ENCODE measurements at places on chromosomes 1 and 21.

DNA sequence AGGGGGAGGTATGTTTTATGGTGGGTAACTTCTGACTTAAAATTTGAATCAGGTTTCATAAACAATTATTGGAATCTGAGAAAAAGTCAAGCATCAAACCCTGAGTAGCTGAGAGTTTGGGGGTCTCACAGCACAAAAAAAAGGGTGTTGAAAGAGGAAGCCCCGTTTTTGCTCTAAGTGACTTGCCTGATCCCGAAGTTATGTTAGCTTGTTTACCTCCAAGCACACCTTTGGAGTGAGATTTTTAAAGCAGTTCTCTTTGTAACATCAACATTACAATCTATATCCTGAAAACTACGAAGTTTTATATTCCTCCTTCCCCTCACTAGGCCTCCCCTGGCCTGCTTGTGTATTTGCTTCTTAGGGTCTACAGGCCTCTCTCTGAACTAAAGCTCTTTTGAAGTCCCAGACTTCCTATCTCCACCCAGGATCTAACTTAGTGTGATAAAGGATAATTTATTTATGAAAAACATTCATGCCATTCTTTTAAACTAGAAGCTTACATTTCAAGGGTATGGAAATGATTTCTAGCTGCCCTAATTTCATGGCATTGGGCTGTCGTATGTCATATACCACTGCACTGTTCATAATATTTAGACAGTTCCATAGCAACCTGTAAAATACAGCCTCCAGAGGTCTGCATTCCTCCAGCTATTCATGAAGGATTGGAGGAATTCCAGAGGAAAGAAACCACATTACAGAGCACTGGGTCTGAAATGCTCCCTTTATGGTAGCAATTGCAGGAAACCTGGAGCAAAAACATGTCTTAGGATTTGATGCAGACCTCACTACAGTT is 36.1 kb upstream of the RGS1 start:
- DNase-seq = no peak

DNA sequence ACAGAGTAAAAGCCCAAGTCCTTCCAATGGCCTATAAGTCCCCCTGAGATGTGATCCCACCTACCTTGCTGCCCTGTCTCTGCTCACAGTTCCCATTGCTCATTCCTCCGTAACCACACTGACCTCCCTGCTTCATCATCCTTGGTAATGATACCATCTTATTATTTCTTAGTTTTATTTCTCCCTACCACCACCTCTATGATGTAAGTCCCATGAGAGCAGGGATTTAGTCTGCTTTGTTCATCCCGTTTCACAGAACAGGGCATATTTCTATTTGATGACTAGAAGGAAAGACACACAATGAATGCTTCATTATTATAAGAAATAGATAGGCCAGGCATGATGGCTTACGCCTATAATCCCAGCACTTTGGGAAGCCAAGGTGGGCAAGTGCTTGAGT is 22.5 kb downstream of the NIBAN1 start:
- no peak for DNase-seq

DNA sequence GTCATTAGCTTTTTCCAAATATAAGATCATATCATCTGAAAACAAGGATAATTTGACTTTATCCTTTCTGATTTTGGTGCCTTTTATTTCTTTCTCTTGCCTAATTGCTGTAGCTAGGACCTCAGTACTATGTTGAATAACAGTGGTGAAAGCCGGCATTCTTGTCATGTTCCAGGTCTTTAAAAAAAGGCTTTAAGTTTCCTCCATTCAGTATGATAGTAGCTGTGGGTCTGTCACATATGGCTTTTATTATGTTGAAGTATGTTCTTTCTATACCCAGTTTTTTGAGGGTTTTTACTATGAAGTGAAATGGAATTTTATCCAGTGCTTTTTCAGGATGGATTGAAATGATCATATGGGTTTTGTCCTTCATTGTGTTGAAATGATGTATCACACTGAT is 115.8 kb downstream of the DUSP10 start:
- DNase-seq = no peak

- DNase-seq = peak; percentile 15
Measured at GRCh38 chr1:182056601-182057366, 4.7 kb downstream of the ZNF648 start.

DNA sequence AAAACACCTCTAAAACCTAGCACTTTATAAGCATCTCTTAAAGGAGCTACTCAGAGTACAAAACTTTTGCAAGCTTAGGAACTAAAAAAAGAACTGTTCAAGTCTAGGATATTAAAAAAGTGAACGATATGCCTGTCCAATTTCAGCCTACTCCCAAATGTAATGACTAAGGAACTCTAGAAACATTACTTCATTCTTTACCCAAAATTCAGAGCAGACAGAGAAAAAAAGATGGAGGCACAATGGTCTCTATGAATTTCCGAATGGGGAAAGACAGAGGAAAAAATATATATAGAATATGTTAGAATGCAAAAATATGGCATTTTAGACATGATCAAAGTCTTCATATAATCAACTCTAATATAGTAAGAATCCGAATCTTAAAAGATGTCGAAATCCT is 61.2 kb downstream of the TP53BP2 start:
- DNase-seq = no peak

- no peak for DNase-seq
Measured at GRCh38 chr1:161298116-161298515, 11.7 kb downstream of the MPZ start.

DNA sequence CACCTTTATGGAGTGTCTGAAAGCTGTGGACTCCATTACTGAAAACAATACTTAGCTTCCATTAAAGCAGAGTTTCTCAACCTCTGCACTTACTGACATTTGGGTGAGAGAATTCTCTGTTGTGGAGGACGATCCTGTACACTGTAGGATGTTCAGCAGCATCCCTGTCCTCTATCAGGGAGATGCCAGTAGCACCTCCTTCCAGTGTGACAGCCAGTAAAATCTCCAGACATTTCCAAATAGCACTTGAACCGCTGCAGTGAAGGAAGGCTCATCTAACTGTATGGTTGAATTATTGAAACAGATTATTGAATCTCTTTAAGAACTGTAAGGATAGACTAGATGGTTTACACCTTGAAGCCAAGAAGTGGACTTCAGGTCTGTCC is 3.1 kb downstream of the PRDM2 start:
- DNase-seq = no peak

DNA sequence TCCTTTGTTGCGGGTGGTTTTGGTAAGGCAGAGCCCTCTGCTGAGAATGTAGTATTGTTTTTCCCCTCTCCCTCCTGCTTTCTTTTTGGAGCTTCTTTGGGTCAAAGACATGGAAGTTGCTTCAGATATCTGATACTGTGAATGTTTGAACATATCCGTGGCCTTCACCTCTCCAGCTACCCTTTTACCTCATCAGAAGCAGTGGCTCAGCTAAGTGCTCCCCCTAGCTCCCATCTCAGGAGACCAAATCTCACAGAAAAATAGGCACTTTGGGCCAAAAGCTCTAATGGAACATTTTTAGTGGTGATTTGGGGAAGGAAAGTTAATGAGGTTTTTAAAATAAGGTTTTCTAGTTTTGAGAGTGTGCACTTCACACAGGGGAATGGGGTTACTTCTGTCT is 6.3 kb downstream of the TMEM200B start:
- DNase-seq = no peak

GRCh38 chr1:207868774-207869721 is 41.9 kb downstream of the CD34 start:
- DNase-seq = peak; percentile 74

GRCh38 chr1:13628218-13628617 is 44.6 kb downstream of the PDPN start:
- no peak for DNase-seq

GRCh38 chr1:200042552-200043335 is 15.2 kb downstream of the NR5A2 start:
- DNase-seq = no peak

DNA sequence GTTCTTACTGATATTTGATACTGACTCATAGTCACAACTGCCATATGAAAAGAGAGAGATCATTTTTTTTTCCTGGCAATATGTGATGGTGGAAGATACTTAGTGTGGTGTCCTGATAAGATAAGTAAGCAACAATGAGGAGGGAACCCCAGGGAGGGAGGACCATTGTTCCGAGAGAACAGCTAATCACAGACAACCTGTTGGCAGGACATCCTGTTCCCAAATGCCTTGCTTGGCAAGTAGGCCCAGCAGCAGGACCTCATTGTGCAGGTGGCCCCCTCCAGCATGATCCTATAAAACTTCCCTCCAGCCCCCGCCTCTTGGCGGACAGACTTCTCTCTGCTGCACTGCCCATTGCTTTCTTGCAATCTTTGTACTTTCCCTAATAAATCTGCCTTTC is 329.4 kb upstream of the CHRM3 start:
- DNase-seq = no peak

DNA sequence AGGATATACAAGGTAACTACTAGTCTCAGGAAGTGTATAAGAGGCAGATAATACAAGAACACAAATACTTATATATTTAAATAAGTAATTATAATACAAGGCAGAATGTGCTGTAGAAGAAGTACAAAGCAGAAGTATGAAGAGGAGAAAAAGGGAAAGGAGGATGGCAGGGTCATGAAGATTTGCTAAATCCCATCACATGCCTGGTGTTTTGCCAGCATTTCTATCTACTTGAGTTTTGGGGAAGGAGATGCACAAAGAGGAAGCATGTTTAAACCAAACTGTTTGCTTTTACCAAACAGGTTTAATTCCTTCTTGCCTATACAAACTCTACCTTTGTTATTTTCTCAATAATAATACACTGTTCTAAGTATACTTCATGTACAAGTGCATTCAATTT is 60.9 kb upstream of the PODN start:
- DNase-seq = no peak

DNA sequence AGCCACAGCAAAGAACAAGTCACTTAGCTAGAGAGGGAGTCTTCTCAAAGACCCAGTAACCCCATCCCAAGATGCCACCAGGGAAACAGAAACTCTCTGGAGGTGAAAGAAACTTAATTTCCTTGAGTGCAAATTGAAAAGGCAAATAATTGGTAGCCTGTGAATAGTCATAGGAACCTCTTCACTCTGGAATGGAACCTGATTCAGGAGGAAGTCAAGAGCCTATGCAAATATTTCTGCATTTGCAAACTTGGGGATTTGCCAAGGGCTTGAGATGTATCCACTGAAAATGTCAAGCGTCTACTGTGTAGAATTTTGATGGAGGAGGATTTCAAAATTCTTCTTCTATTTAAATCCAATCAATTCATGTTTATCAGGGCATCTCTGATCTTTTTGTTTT is 5.7 kb downstream of the HIVEP3 start:
- DNase-seq = no peak

GRCh38 chr1:183144752-183145151 is 41.3 kb upstream of the LAMC2 start:
- no peak for DNase-seq

- DNase-seq = peak; percentile 43
Measured at GRCh38 chr1:67338642-67339041, 31.0 kb downstream of the IL12RB2 start.
